ENCODE measurements at places on chromosomes 2 and 18. TPM values are rescaled to one million over a fixed set of nuclear protein-coding genes. Genes with fewer than 3 reads are reported as not detected.
A peak's percentile ranks its signal among the peaks of the same experiment; 100 is the strongest.

C1QL2 gene
- total RNA-seq, result not detected

FIGN gene
- total RNA-seq, result not detected

GKN1 gene
- total RNA-seq, result not detected

FOXD4L1 gene
- 0.81 TPM for total RNA-seq

WIPF1 gene
- total RNA-seq, result 377 TPM

MSGN1 gene
- total RNA-seq, result not detected

MPHOSPH10 gene
- 51.8 TPM for total RNA-seq

SEPTIN10 gene
- not detected for total RNA-seq

RGPD5 gene
- total RNA-seq, result 61.1 TPM

REG1A gene
- not detected for total RNA-seq

APCDD1 gene
- total RNA-seq, result 0.46 TPM

UNC50 gene
- total RNA-seq, result 38.8 TPM

- no peak overlapping the region for H3K27ac ChIP-seq
- no peaks in the 10 kb centered on the region for H3K36me3 ChIP-seq
- no peaks in the 10 kb centered on the region for H3K27me3 ChIP-seq
- H3K4me1 ChIP-seq, result no peaks in the 10 kb centered on the region
- H3K4me3 ChIP-seq, result no peak overlapping the region
Measured at GRCh38 chr2:124343827-124344498, 318.9 kb downstream of the CNTNAP5 start.

GRCh38 chr18:49345931-49346696 lies 114.3 kb downstream of the DYM start:
- DNase-seq, result no peak
- no peak overlapping the region for H3K27ac ChIP-seq
- no peaks in the 10 kb centered on the region for H3K4me1 ChIP-seq
- H3K27me3 ChIP-seq, result no peaks in the 10 kb centered on the region
- H3K36me3 ChIP-seq, result no peaks in the 10 kb centered on the region

GRCh38 chr2:80700961-80701360 lies 396.4 kb upstream of the LRRTM1 start:
- H3K36me3 ChIP-seq, result no peaks in the 10 kb centered on the region
- H3K4me1 ChIP-seq, result no peaks in the 10 kb centered on the region
- DNase-seq, result no peak
- H3K27ac ChIP-seq, result no peak overlapping the region
- H3K4me3 ChIP-seq, result no peak overlapping the region
- H3K27me3 ChIP-seq, result no peaks in the 10 kb centered on the region

DNA sequence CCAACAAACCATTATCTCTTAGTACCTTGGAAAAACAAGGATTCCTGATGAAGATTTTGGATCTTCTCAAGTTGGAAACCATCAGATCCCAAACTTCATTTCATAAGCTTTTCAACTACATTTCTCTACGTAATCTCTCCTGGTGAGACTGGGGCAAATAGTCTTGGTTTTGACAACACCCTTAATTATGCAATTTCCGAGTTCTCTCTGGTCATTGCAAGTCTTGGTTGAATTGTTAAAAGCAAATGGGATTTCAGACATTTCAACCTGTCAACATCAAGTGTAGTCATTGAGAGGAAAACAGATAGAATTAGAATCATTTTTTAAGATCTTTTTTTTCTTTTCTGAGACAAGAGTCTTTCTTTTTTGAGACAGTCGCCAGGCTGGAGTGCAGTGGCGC lies 26.2 kb downstream of the KLF7 start:
- H3K4me3 ChIP-seq, result no peak overlapping the region
- peaks cover 11% of the 10 kb centered on the region for H3K36me3 ChIP-seq
- peaks cover 64% of the 10 kb centered on the region for H3K4me1 ChIP-seq

DNA sequence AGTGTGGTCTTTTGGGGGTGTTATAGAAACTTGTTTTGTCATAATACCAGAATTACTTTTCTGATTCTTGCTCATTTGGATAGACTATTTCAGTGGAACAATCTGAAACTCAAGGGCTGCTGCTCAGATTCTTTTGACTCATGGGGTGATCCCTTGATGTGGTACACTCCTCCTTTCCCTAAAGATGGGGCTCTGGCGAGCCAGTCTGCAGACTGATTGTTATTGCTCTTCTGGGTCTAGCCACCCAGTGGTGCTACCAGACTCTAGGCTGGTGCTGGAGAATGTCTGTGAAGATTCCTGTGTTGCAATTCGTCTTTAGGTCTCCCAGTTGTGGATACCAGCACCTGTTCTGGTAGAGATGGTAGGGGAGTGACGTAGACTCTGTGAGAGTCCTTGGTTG lies 4.2 kb upstream of the MARS2 start:
- H3K4me3 ChIP-seq, result no peak overlapping the region
- no peaks in the 10 kb centered on the region for H3K27me3 ChIP-seq
- no peak for DNase-seq
- H3K36me3 ChIP-seq, result no peaks in the 10 kb centered on the region
- no peak overlapping the region for H3K27ac ChIP-seq
- peaks cover 3% of the 10 kb centered on the region for H3K4me1 ChIP-seq

GRCh38 chr2:204967199-204967960 lies 422.1 kb downstream of the PARD3B start:
- H3K27me3 ChIP-seq, result no peaks in the 10 kb centered on the region
- H3K4me1 ChIP-seq, result no peaks in the 10 kb centered on the region
- peak; percentile 6 for DNase-seq
- H3K27ac ChIP-seq, result no peak overlapping the region
- no peaks in the 10 kb centered on the region for H3K36me3 ChIP-seq

DNA sequence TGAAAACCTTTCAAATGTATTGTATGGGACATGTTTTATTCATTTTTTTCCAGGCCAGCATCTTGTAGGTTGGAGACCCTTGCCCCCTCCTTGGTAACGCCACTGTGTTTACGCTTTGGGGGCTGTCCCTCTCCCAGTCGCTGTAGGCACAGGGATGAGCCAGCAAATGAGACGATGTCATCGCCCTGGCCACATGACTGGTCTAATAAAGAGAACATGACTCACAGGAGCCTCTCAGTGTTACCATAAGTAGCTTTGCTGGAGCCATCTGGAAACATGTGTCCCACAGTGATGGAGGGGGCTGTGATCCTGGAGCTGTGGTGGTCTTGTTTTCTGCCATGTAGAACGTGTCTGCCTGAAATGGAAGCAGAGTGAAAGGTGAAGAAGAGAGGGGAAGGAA lies 78.9 kb downstream of the CD8B2 start:
- no peak for DNase-seq
- no peaks in the 10 kb centered on the region for H3K36me3 ChIP-seq
- H3K27ac ChIP-seq, result no peak overlapping the region
- no peaks in the 10 kb centered on the region for H3K4me1 ChIP-seq
- no peak overlapping the region for H3K4me3 ChIP-seq
- no peaks in the 10 kb centered on the region for H3K27me3 ChIP-seq

- no peaks in the 10 kb centered on the region for H3K36me3 ChIP-seq
- no peaks in the 10 kb centered on the region for H3K27me3 ChIP-seq
- no peak overlapping the region for H3K27ac ChIP-seq
Measured at GRCh38 chr2:235311044-235311443, 182.8 kb upstream of the AGAP1 start.

DNA sequence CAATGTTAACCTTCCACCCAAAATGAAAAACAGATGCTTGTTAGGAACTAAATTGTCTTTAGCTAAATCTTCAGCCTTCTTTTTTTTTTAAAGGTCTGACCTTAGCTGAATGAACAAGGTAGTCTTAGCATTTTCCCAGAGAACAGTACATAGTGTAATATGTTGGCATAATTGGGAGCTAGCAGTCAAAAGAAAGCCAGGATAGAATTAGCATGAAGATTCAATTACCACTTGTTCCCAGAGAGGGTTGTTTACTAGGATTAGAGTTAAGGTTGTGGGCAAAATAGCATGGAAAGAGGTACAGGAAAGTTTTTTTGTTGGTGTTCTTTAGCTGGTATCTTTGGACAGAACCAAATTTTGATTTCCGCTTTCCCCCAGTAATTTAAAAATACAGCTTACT lies 6.9 kb downstream of the CDH20 start:
- H3K27ac ChIP-seq, result no peak overlapping the region
- no peaks in the 10 kb centered on the region for H3K4me1 ChIP-seq
- no peak overlapping the region for H3K4me3 ChIP-seq
- H3K27me3 ChIP-seq, result peaks cover 6% of the 10 kb centered on the region

- H3K27ac ChIP-seq, result no peak overlapping the region
- H3K4me1 ChIP-seq, result no peaks in the 10 kb centered on the region
- no peak for DNase-seq
- H3K36me3 ChIP-seq, result no peaks in the 10 kb centered on the region
Measured at GRCh38 chr2:44524347-44524926, 162.7 kb downstream of the CAMKMT start.

GRCh38 chr2:101974663-101975062 lies 17.1 kb upstream of the IL1R2 start:
- H3K27me3 ChIP-seq, result no peaks in the 10 kb centered on the region
- no peaks in the 10 kb centered on the region for H3K36me3 ChIP-seq
- DNase-seq, result no peak
- no peak overlapping the region for H3K27ac ChIP-seq
